Activated T-cell treated with anti-CD3 and anti-CD28 coated beads for 1 hour (primary cell): ENCODE measurements at places on chromosomes 5 and 9.

DNA sequence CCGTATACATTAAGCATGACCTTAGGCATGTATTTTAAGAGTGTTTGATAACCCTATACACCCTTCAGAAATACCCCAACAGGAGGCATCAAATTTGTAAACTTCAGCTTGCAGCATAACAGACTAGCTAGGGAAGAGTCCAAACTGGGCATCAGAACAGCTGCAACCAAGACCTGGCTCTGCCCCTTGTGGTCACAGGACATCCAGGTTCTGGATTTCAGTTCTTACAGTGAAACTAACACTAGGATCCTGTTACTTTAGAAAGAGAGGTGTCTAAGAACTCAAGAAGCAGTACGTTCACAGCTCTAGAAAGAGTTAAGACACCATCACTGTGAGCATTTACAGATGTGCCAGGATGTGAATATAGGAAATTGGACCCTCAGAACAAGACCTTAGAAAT lies 229.8 kb downstream of the BNC2 start:
- no peak for DNase-seq

DNA sequence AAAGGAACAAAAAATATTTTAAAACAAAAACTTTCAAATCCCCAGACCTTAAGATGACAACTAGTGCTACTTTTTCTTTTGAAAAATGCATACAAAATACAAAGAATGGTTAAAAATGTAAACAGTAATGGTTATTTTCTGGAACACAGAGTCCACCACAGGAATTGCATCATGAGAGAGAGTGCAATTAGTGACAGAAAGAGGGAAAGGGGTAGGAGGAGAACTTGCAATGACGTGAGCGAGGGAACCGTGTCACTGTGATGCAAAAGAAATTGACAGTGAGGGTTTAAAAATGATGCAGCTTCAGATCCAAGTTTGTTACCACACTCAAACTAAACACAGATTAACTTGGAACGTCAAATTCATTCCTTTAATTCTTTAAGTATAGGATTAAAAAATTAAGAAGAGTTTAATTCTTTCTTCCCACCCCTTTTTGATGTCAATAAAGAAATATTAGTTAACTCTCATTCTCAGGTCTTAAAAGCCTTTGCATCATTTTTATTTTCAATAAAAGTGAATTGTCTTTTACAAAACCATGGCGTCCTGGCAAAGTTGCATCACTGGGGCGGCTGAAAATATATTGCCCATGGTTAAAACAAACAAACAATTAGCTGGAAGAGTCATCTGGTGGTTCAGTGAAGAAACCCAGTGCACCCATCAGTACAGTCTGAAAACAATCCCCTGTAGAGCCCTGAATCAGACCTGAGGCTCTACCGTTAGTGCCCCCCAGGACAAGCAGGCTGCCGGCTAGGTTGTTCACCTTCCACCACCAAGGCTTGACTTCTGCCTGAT lies 39.5 kb downstream of the MACROH2A1 start:
- no peak for DNase-seq

GRCh38 chr5:5648694-5649093 lies 226.2 kb downstream of the ICE1 start:
- no peak for DNase-seq

- DNase-seq: no peak
These were observed 394.9 kb downstream of the MED10 start for GRCh38 chr5:5983261-5983980.

GRCh38 chr9:16213781-16214515 lies 656.5 kb downstream of the BNC2 start:
- DNase-seq: no peak
